H9 (cell line): ENCODE measurements at places on chromosomes 3 and 15.

GRCh38 chr3:188900421-188900951 lies 271.3 kb upstream of the TPRG1 start:
- DNase-seq: no peak

DNA sequence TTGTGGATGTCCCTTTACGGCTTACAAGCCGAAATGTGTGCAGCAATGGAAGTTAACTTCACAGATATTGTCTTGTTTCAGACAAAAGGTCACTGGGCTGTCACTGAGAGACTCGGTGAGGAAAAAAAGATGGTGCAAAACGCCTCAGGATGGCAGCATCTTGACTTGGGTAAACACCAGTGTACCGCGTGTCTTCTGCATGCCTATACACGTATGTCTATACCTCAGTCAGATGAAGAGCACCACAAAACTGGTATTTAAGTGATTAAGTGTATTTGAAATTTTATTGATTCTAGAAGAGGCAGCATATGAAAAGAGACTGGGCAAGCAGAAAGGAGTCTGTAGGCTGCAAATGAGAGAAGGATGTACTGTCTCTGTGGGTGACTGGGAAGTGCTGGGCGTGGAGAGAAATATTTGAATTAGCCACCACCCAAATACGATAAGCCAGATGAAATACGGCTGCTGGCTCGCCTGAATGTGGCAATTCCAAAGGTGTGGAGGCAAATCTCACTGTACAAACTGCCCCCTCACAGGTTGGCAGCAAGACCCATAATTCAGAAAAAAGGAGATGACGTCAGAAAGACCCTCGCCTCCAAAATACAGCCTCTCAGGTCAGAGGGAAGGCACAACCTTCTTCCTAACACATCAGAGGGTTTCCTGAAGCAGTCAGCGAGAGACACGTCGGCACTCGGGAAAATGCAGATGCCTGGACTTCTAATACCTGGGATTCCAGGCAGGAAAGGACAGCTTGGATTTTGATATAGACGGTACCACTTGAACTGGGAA lies 53.4 kb upstream of the NEO1 start:
- peak; percentile 14 for DNase-seq

GRCh38 chr3:127113571-127113891 lies 79.4 kb upstream of the PRR23E start:
- DNase-seq: no peak

DNA sequence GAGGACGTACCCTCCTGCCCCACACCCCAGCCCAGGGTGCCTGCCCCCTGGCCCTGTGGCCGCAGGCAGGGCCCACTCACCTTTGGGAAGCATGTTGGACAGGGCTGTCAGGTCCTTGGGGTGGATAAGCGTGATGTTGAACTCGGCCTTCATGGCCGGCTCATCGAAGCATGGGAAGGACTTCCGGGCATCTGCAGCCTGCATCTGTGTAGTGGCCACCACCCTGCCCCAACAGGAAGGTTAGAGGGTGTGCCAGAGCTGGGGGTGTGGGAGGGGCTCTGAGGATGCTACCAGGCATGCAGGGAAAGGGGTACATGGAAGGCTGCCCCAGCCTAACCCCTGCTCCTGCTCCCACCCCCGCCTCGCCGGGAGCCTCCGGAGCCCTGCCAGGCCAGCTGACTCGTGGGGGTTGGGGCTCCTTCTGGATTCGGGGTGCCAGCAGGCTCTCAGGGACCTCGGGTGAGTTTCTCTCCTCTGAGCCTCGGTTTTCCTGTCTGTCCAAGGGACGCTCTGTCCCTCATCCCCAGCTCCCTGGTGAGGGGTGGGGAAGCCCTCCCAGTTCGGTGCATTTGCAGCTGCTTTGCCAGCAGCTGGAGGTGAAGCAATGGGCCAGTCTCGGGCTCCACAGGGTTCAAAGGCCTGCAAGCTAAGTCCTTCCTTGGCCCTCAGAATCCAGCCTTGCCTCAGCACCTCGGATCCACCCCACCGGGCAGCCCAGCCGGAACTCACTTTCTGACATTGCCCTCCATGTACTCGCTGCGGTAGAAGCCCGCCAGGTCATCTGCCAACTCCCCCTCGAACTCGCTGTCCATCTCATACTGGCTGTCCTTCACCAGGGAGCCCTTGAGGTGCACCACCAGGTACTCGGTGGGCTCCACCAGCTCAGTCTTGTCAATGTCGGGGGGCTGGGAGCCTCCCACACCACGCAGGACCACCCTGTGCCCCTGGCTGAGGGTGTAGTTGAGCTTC lies 9.1 kb downstream of the ANPEP start:
- DNase-seq: no peak
